ENCODE measurements at places on chromosomes 5 and 9. TPM values are rescaled to one million over a fixed set of nuclear protein-coding genes. Genes with fewer than 3 reads are reported as not detected.

FBXW2 gene
- 28.0 TPM for total RNA-seq

EXOSC2 gene
- total RNA-seq = 12.5 TPM

CCDC180 gene
- 2.7 TPM for total RNA-seq

KIF12 gene
- 53.3 TPM for total RNA-seq

ROR2 gene
- total RNA-seq = 2.0 TPM

TEX48 gene
- not detected for total RNA-seq

CD14 gene
- total RNA-seq = 8.1 TPM

CTNND2 gene
- 43.4 TPM for total RNA-seq

CYSRT1 gene
- total RNA-seq = not detected

SLU7 gene
- 20.4 TPM for total RNA-seq

RXFP3 gene
- total RNA-seq = not detected

CDH18 gene
- 0.09 TPM for total RNA-seq

CBY3 gene
- not detected for total RNA-seq

RIGI gene
- total RNA-seq = 2.8 TPM

OBP2A gene
- not detected for total RNA-seq

GABRB2 gene
- total RNA-seq = 0.05 TPM

PCDHB14 gene
- total RNA-seq = 2.6 TPM

IL31RA gene
- 0.19 TPM for total RNA-seq

PCDHB15 gene
- 2.6 TPM for total RNA-seq

MARCOL gene
- not detected for total RNA-seq

F2RL1 gene
- total RNA-seq = 18.8 TPM

GMCL2 gene
- not detected for total RNA-seq

HAVCR2 gene
- 0.92 TPM for total RNA-seq

FBP1 gene
- total RNA-seq = 25.3 TPM

BAAT gene
- total RNA-seq = 1.2 TPM

MTAP gene
- total RNA-seq = 19.5 TPM

SLC1A1 gene
- total RNA-seq = 4.1 TPM

FPGS gene
- total RNA-seq = 27.0 TPM

GOLGA2 gene
- 52.4 TPM for total RNA-seq

GZMA gene
- 0.16 TPM for total RNA-seq

CARD6 gene
- total RNA-seq = 5.0 TPM

SLC34A1 gene
- total RNA-seq = not detected

GPR151 gene
- not detected for total RNA-seq

ANAPC2 gene
- 22.2 TPM for total RNA-seq

WWC1 gene
- 37.2 TPM for total RNA-seq

CNTFR gene
- total RNA-seq = not detected

WNT8A gene
- not detected for total RNA-seq

NUTM2F gene
- not detected for total RNA-seq

OR1Q1 gene
- not detected for total RNA-seq

TNFSF8 gene
- 0.55 TPM for total RNA-seq

NMUR2 gene
- total RNA-seq = not detected

DNAH5 gene
- total RNA-seq = 3.1 TPM

FOXI1 gene
- total RNA-seq = 0.09 TPM

CARTPT gene
- not detected for total RNA-seq

ANGPTL2 gene
- total RNA-seq = 3.1 TPM

C6 gene
- 72.8 TPM for total RNA-seq
